Stimulated activated CD8-positive, alpha-beta memory T cell treated with anti-CD3 and anti-CD28 coated beads, Interleukin-15, amount 100 ng/mL, for 24 hours (primary cell): ENCODE measurements at places on chromosomes 2 and 18.
A peak's percentile ranks its signal among the peaks of the same experiment; 100 is the strongest.

GRCh38 chr2:30425326-30425725 is 21.7 kb upstream of the LCLAT1 start:
- no peak for DNase-seq

GRCh38 chr2:58574873-58575272 is 333.7 kb upstream of the FANCL start:
- no peak for DNase-seq

DNA sequence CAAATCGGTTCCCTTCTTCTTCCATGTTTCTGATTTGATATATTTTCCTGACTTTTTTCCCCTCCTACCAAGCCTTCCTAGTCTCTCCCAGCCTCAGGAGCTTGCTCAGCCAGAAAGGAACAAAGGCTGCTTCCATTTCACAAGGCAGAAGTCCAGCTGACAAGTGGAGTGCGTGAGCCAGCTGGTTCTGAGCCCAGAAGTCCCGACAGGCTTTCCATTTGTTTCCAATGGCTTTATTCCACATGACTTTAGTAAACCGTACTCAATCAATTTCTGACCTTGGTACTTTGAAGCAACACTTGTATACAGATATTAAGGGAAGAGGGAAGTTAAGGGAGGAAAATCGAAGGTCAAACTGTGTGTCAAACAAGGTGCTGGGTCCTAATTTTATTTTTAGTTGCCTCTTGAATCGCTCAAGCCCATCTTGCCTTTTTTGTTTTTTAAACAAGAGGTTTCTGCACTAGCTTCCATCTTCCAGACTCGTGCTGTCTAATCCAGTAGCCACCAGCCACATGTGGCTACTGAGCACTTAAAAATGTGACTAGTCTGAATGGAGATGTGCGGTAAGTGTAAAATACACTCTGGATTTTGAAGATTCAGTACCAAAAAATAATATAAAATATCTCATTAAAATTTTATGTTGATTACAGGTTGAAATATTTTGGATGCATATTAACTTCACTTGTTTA is 36.2 kb downstream of the WIPF1 start:
- DNase-seq = no peak

DNA sequence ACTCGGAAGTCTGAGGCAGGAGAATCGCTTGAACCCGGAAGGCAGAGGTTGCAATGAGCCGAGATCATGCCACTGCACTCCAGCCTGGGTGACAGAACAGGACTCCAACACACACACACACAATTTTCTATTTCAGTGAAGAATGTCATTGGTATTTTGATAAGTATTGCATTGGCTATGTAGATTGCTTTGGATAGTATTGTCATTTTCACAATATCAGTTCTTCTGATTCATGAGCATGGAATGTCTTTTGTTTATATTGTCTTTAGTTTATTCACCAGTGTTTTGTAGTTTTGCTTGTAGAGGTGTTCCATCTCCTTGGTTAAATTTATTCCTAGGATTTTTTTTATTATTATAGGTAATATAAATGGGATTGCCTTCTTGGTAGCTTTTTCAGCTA is 693.4 kb upstream of the SYT4 start:
- DNase-seq = no peak

- no peak for DNase-seq
Measured at GRCh38 chr2:71856773-71857525, 290.7 kb downstream of the CYP26B1 start.

- no peak for DNase-seq
Measured at GRCh38 chr18:77100751-77101355, 31.7 kb downstream of the MBP start.

GRCh38 chr2:171479154-171479814 is 43.0 kb upstream of the CYBRD1 start:
- DNase-seq = no peak

GRCh38 chr2:236177967-236178889 is 10.0 kb upstream of the GBX2 start:
- peak; percentile 21 for DNase-seq

DNA sequence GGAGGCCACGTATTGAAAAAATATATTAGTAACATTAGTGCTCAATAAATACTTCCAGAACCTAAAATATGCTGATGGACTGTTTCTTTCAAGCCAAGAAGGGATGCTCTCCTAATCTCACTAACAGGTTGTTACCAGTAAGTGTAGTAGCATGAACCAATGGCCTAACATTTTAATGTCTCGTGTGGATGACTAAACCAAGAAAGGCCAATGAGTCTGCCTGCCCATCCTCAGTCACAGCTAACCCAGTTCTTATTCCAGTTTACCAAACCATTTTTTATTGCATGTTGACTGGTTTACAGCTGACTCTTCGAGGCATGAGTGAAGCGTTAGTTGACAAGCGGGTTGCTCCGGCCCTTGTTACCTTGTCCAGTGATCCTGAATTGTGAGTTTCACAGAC is 45.1 kb upstream of the TNFRSF11A start:
- no peak for DNase-seq

DNA sequence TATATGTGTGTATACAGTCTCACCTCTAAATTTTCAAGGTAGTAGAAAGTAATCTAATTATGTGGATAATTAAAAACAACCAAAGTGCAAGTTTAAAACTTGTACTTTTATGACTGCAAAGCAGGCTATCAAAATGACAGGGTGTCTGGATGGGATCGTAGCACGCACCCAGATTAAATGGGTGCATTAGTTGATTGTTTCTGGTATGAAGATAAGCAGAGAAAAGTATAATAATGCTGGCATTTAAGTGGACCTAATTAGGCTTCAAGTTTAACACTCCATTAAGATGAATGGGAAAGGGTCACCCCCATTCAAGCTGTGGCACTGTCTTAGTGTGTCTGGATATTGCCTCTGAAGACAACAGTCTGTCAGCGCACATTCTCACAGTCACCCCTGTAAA is 124.6 kb upstream of the ZEB2 start:
- DNase-seq = no peak

DNA sequence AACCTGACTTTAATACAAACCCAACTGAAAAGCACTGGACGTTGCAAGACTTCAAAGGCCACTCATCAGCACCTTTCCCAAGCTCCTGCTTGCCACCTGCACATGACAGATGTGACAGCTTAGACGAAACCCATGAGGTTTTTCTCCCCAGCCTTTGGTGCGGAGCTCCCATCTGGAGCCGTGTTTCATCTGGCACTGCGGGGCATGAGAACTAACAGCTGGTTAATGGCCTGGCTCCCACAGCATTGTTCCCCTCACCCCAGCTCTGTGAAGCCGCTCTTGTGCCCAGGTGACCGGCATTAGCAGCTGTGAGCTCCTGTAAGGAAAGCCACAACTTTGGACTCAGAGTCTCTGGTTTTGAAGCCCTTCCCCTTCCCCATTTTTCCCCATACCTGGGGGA is 50.9 kb downstream of the GALR1 start:
- DNase-seq = no peak

DNA sequence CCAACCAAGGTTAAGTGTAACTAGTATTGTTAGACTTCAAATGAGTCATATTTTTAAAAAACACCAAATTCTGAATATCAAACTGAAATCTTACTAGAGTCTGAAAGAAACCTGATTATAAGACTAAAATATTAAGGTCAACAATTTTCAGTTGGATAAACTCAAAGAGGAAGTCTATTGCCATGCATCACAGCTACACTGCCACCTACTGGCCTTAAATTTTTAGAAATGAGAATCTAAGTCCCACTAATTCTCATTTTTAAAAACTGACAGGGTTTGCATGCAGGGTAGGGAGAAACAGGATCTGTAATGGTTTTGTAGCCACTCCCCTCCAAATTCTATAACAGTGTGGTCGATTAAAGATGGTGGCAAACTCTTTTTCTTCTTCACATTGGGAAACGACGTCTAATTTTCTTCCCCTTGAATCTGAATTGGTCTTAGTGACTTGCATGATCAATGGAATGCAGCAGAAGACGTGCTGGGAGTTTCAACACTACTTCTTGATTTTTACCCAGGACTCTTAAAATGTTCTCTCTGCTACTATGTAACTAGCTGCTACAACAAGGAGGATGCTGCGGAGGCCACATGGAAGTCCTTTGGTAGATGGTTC is 176.1 kb upstream of the SESTD1 start:
- DNase-seq = no peak

GRCh38 chr18:623761-624620 is 27.2 kb downstream of the CLUL1 start:
- DNase-seq = peak; percentile 18

DNA sequence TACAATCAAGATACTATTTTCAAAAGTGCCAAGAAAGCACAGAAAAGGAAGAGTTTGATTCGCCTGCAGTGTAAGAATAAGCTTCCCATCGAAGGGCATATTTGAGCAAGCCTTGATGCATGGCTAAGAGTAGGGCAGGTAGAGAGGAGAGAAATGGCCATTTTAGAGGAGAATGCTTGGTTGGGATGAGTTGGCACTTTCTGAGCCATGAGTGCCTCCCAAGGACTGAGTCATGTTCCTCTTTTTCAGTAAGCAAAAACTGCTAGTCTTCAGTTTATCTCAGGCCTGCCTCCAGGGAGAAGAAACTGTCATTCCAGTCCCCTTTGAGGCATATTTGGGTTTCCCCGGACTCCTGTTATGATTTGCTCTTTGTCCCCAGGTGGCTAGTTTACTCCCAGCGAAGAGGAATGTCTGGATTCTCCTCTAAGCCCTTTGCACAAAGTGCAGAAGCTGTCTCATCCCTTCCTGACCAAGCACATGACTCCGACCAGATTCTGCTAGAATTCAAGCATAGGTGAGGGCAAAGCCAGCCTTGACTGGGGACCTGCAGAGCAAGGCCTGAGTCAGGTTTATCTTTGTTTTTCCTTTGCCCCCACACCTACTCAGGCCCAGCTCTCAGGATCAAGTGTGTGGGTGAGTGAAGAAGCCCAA is 115.2 kb downstream of the TTC32 start:
- DNase-seq = no peak

- no peak for DNase-seq
Measured at GRCh38 chr2:232886632-232887031, 16.6 kb downstream of the SNORC start.

DNA sequence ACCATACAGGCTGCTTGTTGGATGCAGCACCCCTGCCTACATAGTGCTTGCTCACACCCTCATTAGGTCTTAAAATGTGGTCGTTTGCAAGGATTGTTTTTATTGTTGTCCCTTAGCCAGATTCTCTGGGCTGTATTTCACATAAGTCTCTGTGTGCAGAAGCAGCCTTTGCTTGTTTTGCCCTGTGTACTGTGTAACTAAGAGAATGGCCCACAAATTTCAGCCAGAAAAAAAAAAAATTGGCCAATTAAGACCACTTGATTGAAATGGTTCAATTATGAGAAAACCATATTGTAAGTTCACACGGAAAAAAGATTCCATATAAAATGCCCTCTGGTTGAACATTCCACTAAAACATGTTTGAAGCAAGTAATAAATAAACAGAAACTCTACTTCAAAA is 377.1 kb upstream of the SOX11 start:
- DNase-seq = no peak

- DNase-seq = no peak
Measured at GRCh38 chr2:32136097-32136496, 29.6 kb upstream of the SLC30A6 start.

DNA sequence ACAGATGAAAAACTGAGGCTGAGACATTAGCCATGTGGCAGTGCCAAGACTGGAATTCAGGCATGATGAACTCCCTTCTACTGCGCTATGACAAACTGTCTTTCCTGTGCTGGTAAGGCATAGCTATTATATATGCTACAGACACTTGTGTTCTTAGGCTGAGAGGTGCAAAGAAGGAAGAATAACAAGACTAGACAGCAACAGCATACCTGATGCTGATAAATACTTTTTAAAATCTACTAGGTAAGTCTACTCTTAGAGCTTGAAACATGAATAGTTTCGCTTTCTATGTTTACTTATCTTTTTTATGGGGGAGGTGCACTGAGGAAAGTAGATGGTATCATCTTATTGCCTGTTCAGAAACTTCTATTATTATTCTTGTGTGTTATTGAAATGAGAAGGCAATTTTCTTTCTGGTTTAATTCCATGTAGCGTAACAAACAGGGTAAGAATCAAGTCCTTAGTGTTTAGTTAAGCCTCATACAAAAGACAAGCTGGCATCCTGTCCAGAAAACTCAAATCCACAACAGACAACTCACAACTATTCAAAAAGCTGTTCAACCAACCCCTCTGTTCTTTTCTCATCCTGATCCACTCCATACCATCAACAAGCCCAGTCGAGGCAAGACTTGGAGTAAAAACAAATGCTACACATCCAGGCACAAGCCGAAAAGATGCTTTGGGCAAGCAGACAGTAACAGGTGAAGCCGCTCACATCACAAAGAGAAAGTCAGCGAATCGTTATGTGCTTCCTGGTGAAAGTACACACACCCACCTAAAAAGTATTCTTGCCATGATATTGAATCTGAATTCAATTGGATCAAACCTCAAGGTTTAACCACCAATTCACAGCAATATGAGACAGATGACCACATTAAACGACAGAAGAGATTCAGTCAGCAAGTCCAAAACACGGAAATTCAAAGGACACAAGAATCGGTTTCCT is 1.5 kb downstream of the TTC32 start:
- DNase-seq = no peak

- DNase-seq = no peak
Measured at GRCh38 chr18:48167897-48168253, 237.4 kb upstream of the SMAD2 start.

DNA sequence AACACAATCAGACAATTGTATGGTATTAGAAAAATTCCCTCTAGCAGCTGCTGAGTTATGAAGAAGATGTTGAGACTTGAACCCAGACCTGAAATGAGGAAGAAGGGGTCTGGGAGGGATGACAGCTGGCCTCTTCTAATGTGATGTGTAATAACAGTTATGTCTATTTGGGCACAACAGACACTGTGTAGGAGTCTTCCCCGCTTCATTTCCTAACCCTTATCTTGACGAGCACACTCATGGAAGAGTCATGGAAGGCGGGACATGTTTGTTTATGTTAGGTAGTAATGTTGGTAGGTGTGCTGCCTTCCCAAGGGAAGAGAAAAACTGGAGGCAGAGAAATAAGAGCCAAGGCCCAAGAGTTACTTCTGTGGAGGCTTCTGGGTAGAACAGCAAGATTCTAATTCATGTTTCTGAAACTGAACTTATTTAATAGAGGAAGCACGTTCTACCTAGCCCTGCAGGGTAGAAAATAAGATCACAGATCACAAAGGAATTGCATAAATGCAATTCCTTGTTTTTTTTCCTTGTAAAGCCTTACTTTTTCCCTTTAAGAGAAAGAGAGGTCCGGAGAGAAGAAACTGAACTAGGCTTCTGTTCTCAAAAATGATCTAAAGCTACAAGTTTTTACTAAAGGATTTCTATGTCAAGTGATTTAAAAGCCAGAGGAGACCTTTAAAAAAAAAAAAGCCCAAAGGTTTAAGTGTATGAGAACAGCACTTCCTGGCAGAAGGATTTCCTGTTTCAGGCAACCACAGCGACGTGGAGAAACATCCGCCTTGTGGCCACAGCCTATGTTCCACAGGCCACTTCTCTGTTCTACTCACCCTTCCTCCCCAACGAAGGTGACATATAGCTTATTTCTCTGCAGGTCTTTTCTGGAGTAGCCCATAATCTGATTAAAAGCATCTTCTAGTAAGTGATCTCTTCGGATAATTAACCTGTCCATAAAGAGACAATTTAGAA is 68.5 kb upstream of the STK17B start:
- peak; percentile 30 for DNase-seq

- DNase-seq = no peak
Measured at GRCh38 chr2:122236152-122236874, 480.9 kb downstream of the TSN start.
